ENCODE measurements at places on chromosomes 11 and 22.

- no peak for DNase-seq
Observed at GRCh38 chr11:130858215-130858614, 58.1 kb downstream of the SNX19 start.

- no peak for DNase-seq
Observed at GRCh38 chr11:88282747-88283515, 54.6 kb downstream of the CTSC start.

GRCh38 chr11:73391665-73392064 lies 15.5 kb downstream of the RELT start:
- no peak for DNase-seq

GRCh38 chr11:352456-353031 lies 16.8 kb upstream of the B4GALNT4 start:
- DNase-seq: no peak

DNA sequence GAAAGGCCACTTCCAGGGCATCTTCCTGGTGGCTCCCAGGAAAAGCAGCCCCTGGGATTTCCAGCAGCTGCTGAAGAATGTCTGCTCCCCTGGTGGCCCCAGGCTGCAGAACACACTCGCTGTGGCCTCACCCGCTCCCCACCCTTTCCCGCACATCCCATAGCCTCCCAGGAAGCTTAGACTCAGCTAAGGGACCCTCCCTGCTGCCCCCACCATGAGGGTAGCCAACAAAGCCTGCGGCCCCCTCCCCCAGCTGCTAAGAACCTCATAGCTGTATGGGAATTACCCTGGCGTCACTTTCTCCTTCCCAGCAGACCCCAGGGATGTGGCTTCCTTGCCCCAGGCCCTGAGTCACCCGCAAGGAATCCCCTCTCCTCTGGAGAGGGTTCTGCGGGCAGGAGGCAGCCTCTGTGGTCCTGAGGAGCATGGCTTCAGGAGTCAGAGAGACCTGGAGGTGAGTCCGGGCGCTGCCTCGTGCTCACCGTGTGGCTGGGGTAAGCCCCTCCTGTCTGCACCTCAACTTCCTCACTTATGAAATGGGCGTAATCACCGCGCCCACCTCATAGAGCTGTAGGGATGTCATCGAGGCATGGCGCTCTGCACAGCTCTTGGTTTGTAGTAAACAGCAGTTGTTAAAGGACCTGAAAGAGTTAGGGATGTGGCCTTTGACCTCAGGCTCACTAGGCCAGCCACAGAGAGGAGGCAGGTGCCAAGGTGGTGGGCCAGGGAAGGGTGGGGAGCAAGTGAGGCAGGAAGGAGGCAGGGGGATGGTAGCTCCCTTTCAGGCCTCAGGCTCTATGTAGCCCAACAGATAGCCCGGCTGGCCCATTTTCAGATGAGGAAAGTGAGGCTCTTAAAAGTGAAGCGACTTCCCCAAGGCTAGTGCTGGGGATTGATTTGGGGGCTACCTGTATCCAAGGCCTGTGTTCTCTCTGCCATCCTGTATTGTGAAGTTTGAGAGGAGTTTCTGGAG lies 71.2 kb downstream of the LRRC32 start:
- no peak for DNase-seq

DNA sequence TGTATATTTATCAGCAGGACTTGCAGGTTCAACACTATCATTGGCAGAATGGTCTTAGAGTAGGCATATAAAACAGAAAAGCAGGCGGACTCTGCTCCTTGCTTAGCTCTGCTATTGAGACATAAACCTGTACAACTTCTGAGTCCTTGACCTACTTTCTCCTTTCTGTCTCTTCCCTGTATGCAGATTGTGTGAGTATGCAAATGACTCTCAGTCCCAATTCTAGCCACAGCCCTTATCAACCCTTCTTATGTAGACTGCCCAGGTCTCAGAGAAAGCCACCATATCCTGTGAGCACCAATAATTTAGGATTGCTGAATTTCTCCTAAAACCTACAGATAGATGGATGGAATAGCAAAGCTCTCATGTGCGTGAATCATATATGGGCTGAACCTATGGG lies 367.6 kb upstream of the DDI1 start:
- DNase-seq: no peak

DNA sequence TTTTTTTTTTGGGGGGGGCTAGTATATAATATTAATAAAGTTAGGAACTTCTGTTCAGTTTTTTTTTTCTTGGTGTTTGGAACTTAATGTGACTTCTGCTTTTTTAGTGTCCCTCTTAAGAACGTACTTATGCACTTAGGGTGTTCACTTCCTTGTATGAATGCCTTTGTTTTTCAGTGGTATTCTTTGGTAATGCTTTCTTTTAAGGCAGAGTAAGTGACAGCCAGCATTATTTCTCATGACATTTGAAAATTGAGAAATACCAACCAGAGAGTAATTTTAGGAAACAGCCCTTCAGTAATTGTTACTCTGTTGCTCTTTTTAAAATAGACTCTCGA lies 2.4 kb downstream of the GRK3 start:
- no peak for DNase-seq

DNA sequence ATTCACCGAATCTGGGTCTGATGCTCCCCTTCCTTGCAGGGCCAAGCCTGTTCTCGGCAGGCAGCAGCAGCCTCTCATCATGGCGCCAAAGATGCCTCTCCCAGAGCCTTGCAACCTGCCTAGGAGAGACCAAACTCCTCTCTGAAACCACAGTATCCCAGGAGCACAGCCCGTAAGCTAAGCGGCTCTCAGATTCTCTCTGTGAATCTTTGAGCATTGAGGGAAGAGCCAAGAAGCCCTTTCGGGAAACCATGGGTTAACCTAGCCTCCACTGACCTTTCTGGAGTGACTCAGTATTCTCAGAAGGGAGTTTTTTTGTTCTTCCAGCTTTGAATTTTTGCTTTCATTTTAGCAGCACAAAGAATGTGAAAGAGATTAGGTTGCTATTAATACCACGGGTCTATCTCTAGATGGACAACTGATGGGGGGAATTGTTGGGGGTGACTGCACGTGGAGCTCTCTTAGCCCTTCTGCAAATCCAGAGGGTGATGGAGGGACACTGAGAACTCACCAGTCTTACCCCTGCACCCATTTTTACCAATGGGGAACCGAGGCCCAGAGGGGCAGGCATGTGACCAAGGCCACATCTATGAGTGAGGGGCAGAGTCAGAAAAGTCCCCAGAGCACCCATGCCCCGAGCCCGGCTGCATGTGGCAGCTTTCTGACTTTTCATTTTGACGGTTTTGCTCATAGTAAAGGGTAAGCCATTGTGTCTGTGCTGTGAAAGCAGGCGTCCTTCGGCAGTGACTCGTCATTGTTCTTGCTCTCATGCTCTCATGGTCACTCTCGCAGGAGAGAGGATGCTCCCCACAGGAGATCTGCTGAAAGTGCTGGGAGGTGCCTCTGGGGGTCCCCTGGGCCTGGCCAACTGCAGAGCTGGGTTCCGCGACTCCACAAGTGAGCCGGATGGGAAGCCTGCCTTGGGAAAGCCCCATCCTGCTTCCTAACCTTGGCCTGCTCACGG lies 36.0 kb downstream of the IRAG1 start:
- peak; percentile 85 for DNase-seq

DNA sequence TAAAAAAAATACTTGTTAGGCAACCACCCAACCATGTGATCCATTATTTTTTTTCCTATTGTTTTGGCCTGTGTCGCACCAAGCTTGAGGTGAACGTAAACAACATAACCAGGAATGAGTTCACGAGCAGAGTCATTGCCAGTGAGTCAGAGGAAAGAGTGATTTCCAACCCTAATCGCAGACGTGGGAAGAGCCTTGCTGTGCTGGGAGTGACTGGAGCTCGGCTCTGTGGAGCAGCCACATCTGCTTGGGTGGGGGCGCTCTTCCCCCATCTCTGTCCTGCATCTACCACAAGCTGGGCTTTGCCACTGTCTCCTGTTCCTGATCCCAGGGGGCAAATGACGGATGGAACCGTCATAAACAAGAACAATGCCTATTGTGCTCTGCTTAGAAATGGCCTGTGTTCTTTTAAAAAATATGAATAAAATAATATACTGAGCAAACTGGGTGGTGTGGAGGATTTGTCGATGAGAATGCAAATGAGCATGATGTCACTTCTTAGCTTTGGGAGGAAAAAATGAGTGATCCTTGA lies 210.0 kb downstream of the KIRREL3 start:
- DNase-seq: peak; percentile 76

DNA sequence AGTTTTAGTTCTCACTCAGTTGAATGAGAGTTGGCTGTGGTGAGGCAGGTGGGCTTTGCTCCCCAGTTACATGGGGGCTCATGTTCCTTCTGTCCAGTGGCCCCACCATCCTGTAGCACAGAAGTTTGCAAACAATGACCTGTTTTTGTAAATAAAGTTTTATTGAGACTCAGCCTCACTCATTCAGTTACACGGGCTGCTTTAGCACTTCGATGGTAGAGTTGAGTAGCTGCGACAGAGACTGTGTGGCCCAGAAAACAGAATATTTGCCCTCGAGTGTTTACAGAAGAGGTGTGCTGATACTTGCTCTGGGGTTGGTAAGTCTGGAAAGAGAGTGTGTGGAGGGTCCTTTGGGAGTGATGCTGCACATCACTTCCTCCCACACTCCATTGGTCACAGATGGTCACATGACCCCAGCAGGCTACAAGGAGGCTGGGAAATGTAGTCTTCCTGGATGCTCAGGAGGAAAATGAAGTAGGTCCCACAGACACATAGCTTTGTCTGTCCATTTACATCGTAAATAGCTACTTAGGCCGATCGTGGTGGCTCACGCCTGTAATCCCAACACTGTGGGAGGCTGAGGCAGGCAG lies 34.6 kb downstream of the IFT27 start:
- DNase-seq: peak; percentile 10

- DNase-seq: peak; percentile 57
Observed at GRCh38 chr11:789943-790342, at the start of gene CEND1. Gene CEND1 (minus strand): TSS chr11:790090. CDS start chr11:788576, 1,514 bp downstream.

GRCh38 chr11:8720868-8721608 lies 38.4 kb downstream of the RPL27A start:
- DNase-seq: no peak

- no peak for DNase-seq
Observed at GRCh38 chr11:65553301-65554001, 4.7 kb downstream of the LTBP3 start.

GRCh38 chr22:26168939-26169314 lies 335 bp upstream of the SEZ6L start:
- DNase-seq: no peak

GRCh38 chr11:99920956-99921355 lies 766.1 kb upstream of the ARHGAP42 start:
- no peak for DNase-seq

GRCh38 chr11:28757725-28758515 lies 649.7 kb downstream of the METTL15 start:
- peak; percentile 95 for DNase-seq

- DNase-seq: no peak
Observed at GRCh38 chr22:29300807-29301601, 5.4 kb upstream of the GAS2L1 start.

DNA sequence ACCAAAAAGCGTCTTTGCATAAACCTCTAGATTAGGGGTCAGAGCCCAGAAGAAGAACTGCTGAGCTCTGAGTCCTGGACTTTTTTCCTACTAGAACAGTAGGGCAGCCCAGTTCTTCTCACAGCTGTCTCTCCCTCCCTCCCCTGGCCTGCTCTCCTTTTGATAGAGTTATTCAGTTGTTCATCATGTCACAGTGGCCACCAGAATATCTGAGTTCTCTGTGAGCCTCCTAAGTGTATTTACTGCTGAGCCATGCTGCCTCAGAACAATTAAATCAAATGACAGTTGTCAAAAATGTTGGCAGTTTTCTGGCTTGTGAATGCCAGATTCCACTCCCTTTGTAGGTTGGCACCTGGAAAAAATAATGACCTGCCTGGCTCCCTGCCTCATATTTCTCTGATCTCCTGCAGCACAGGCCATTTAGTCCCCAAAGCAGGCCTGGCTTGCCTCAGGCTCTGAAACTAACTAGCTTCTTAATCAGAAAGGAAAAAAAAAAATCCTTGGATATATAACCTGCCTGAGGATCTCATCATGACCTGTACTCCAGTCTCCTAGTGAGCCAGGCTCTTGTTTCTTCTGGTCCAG lies 377.4 kb upstream of the LARGE1 start:
- DNase-seq: no peak

DNA sequence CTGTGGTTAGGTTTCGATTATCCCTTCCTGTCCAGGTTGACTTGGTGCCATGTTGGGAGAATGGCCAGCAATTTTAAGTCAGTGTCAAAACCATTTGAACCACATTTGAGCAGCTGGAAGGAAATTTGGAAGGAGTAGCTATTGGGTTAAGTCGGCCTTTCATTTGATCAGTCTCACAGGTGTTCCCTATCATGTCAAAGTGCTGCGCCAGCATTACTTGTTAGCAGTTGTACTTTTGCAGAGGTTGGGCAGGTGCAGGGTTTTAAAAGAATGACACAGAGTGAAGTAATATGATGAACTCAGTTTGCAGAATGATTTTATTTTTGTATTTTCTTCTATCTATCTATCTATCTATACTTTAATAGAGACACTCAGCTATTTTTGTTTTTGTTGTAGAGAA lies 6.4 kb upstream of the TYMP start:
- DNase-seq: no peak

GRCh38 chr22:32676191-32676590 lies 125.3 kb upstream of the TIMP3 start:
- DNase-seq: no peak

DNA sequence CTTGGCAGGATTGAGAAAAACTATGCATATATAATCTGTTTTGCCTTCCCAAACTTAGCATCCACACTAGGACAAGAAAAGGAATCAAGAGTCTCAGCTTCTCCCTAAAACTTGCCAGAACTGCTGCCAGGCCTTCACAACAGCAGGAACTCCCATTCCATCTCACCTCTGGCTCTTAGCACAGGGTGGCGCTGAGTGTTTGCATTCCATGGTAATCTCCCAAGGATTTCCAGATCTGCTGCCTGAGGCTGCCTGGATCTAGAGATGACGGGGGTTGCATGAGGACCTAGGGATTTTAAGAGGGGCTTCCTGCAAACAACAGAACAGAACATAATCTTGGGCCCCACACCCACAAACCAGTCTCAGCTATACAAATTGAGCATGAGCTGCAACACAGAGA lies 87.1 kb upstream of the OPCML start:
- no peak for DNase-seq

DNA sequence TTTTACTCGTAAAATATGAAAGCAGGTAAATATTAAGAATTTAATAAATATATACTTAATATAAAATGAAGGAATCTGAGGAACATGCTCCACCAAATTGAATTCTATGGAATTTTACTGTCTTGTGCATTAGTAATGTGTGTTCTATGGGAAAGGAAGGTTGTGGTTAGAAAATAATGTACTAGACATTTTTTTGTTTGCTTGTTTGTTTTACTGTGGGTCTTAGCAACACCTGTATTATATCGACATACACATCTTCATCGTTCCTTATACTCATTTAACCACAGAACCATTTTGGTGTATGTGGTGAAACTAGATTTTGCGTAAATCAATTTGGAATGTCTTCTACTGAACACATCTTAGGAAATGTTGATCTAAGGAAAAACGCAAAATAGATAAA lies 114.1 kb upstream of the MTMR2 start:
- no peak for DNase-seq

- no peak for DNase-seq
Observed at GRCh38 chr22:22352371-22352999, 107.9 kb downstream of the VPREB1 start.

- no peak for DNase-seq
Observed at GRCh38 chr11:106828576-106828975, 189.7 kb downstream of the GUCY1A2 start.

GRCh38 chr11:34648036-34648435 lies 27.1 kb downstream of the EHF start:
- no peak for DNase-seq

GRCh38 chr11:112321501-112322172 lies 61.0 kb upstream of the PLET1 start:
- DNase-seq: peak; percentile 68

Data from fibroblast of the aortic adventitia (primary cell).